ENCODE measurements at places on chromosomes 3 and 15. TPM values are rescaled to one million over a fixed set of nuclear protein-coding genes. Genes with fewer than 3 reads are reported as not detected.

DNA sequence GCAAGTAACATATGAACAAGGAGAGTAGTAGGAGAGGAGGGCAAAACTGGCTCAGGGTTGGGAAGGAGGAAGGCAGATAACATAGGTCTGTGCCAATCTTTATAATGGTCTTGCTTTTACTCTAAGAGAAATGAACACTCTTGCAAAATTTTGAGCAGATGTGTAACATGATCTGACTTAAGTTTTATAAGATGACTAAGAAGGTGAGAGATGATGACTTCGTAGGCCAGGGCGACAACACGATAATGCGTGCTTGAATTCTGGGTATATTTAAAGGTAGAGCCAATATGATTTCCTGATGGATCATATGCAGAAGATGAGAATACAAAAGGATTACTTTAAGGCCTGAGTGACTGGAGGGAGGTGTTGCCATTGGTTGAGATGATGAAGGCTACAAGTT lies 265.4 kb upstream of the KCNMB2 start:
- DNase-seq, result no peak

- no peak for DNase-seq
Observed at GRCh38 chr3:186090901-186091300, 18.0 kb downstream of the ETV5 start.

The LARP6 gene
- total RNA-seq, result 0.61 TPM

The POPDC2 gene
- total RNA-seq, result 0.84 TPM

DNA sequence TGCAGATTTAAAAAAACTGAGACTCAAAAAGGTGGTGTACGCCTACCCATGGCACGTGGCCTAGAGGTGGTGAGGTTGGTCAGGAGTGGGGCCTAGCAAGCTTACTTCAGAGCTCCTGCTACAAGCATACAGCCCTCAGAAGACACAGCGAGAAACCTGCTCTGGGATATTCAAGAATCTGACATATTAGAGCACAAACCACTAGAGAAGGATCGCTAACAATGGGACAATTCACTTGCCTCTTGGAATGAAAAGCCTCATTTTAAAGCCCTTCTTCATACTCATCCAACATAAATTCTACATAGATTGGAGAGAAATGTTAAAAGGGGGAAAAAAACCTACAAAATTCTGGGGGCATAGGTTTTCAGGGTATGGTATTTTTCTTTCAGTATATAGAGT lies 118.0 kb upstream of the ARHGEF3 start:
- no peak for DNase-seq

GRCh38 chr15:47961401-47962090 lies 159.2 kb upstream of the SLC24A5 start:
- DNase-seq, result no peak

DNA sequence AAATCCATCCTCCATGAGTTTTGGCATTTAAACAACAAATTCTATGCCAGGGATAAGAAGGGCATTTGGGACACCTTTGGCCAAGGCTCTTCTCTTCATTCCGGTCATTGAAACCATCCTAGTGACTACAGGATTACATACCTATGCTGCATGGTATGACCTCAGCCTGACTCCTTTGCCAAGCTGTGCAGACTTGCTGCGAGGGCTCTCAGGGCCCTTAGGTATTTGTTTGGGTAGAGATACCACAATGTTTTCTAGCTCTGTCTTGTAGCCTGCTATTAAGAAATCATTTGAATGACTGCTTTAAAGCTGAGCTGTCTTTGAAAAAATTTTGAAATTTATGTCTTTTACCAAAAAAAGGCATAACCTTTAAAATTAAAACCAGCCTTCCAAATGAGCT lies 749.8 kb upstream of the SGO1 start:
- DNase-seq, result no peak

DNA sequence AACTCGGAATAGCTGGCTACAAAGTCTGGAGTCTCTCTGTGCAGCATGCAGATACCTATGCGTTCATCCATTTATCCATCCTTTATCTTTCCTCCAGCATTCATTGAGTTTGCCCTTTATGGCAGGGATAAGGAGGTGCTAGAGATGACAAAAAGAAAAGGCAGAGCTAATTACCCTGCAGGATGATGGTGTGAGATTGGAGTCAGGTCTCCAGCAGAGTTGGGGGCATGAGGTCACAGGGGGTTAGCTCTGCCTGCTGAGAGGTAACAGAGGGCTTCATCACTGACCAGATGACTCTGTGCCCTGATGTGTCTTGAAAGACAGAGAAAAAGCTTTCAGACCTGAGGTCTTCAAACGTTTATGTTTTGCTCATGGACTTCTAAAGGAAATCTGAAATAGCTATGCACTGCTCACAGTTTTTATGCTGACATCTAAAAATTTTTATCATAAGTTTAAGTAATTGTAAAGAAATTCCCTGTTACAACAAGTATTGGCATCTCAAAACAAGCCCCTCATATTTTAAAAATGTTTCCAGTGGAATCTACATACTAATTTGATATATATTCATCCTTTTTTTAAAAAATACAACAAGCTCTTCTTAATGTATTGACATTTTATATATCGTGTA lies 132.3 kb upstream of the ANKRD28 start:
- DNase-seq, result no peak

DNA sequence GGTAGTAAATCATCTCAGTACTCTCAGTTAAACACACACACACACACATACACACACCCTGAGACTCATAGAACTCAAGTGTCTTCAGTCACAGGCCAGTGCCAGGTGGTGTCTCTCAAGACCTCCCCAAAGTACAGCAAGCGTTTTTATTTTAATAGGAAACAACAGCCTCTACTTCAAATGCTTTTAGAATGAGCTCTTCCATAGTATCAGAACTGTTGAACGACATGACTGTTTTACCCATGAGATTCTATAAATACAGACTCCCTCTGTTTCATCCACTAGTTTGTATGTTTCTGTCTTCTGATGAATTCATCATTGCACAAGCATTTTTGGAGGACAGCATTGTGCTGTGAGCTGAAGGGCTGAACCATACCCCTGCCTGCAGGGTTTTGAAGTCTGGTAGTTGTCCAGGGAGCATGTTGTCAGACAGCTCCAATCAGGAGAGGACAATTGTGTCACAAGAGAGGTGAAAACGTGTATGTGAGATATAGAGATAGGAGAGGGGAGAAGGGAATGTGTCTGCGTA lies 201.0 kb upstream of the BCL6 start:
- DNase-seq, result no peak

GRCh38 chr15:84871428-84871985 lies 13.0 kb upstream of the SLC28A1 start:
- DNase-seq, result no peak

The SAMD7 gene
- total RNA-seq, result not detected

The PBRM1 gene
- 65.2 TPM for total RNA-seq

- peak; percentile 52 for DNase-seq
Observed at GRCh38 chr3:184320104-184320445, 5.7 kb downstream of the EIF4G1 start.

DNA sequence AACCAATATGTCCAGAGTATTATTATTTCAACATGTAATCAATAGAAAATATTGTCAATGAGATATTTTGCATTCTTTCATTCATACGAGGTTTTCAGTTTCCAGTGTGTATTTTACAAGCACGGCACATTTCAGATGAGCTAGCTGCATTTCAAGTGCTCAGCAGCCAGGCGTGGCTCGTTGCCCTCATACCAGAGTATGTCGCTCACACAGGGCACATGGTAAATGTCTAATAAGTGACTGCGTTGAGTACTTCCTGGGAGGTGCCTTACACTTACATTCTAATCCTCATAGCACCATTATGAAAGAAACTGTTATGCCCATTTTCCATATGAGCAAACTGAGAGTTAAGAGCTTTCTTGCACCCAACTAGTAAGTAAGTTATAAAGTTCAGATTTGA lies 47.4 kb downstream of the TMEM266 start:
- DNase-seq, result no peak

The TMEM212 gene
- not detected for total RNA-seq

DNA sequence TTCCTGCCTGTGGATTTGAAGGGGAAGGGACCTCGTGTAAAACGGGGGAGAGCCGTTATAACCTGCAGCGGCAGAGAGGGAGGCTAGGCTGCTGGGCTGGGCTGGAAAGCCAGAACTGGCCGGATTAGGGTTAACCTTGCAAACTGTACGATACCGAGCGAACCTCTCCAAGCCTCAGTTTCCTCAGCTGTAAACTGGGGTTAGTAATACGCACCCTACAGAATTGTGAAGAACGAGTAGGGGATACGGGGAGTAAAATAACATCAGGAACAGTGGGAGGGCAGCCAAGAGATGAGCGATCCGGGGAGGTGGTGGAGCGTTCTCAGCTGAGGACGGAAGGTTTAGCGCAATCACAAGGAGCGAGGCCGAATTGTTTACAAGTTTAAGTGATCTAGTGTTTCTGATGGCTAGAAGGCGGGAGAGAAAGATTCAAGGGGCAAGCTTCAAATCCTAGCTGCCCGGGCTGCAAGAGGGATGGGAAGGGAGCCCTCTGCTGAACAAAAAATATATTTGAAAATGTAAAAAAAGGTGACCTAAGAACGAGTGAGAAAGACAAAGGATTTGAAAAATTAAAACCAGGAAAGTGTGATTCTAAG lies 768 bp upstream of the SEMA5B start:
- DNase-seq, result no peak

The MNS1 gene
- 0.30 TPM for total RNA-seq

GRCh38 chr3:167700046-167700445 lies 34.6 kb downstream of the PDCD10 start:
- DNase-seq, result no peak

DNA sequence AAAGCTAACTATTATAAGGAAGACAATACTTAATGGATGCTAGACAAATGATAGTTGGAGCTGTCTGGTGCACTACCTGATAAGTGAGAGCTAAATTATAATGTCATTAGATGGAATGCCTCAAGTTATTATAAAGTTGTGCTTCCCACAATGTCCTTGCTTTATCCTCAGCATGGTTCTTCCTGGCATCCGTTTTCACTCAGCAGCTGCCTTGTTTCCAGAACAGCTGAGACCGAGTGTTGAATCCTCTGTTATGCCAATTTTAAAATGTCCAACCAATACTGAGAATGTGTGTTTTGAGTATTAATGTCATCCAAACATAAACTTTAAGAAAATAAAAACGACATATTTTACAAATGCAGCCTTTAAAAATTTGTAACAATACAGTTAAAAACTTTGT lies 286.7 kb upstream of the SOX2 start:
- DNase-seq, result no peak

The DET1 gene
- 0.87 TPM for total RNA-seq

GRCh38 chr3:176807938-176808337 lies 389.3 kb downstream of the TBL1XR1 start:
- DNase-seq, result no peak

DNA sequence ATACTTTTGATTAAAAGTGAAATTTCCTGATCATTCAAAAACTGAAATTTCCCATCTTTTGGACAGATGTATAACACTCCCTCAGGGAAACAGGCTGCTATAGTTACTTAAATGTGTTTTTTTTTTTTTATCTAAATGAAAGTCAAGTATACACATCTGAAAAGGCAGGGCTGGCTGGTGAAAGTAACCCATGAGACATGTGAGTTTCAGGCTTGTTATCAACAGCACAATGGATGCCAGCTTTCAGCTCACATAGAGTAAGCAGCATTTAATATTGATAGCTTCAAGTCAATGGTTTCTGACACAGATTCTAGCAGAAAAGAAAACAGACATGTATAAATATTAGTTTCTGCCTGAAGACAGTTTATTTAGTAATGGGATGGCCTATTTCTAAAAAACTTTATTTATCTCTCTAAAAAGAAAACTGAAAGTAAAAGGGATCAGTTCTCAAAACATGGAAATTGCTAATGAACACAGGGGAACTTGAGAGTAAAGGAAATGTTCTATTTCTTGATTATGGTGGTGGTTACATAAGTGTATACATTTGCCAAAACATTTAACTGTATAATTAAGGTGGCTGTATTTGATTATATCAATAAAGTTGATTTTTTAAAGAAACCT lies 89.7 kb upstream of the CMC1 start:
- DNase-seq, result no peak

The TRPM1 gene
- not detected for total RNA-seq

- DNase-seq, result no peak
Observed at GRCh38 chr3:151962912-151963311, 89.5 kb downstream of the SUCNR1 start.

DNA sequence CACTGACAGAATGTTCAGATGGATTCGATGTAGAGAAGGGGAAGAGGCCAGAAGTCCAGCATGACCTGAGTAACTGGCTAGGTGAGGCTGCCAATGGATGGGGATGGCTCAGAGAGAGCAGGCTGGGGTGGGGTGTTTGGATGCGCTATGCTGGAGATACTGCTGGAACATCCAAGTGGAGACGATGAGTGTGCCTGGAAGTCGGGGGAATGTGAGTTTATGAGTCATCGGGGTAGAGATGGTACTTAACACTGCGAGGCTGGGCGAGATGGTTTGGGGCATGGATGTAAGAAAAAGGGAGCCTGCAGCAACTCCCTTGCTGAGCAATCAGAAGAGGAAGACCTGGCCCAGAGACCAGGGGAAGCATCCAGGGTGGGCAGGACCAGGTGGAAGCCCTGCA lies 180.7 kb downstream of the SLCO3A1 start:
- no peak for DNase-seq

DNA sequence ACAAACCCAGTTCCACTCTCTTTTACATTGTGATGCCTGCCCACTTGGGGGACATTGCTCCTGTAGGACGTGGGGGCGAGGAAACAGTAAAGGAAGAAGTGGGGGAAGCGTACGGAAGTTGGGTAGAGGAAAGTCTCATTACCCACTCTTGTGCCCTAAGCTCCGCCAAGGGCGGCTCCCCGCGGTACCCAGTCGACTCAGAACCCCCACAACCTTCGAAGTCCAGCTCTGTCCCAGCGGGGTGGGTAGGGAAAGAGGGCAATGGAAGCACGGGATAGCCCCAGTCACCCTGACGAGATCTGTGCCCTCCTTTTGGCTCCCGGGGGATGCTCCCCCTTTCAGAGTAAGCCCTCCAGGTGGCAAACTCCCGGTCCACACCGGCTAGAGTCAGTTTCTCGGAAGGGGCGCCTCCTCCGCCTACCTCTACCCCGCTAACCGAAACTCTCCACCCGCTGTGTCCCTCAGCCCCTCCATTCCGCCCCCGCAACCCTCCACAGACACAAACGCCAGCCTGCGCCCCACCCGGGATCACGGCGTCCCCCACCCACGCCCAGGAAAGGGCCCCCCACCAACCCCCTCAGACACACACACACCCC lies 527 bp downstream of the CSNK1G1 start:
- no peak for DNase-seq
